ENCODE measurements at places on chromosomes 3 and 15.
A peak's percentile ranks its signal among the peaks of the same experiment; 100 is the strongest.

DNA sequence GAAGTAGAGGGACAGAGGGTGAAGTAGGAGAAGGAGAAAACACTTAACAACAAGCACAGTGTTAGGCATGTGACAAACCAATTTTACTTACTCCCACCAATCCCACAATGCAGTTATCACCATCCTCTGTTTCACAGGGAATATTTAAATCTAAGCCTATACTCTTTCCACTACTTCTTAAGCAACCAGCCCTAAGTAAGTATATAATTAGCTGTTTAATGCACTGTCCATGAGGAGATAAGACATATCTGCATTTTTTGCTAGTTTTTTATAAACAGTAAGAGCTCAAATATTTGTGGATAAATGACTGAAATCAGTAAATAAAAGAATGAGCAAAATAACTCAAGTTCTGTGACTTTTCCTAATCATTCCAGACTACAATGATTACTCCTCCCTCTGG lies 62.7 kb downstream of the GSK3B start:
- no peak for DNase-seq

GRCh38 chr15:47206358-47206978 lies 510.8 kb upstream of the SEMA6D start:
- DNase-seq: no peak

GRCh38 chr3:32685543-32686185 lies 676 bp downstream of the CNOT10 start:
- DNase-seq: no peak

DNA sequence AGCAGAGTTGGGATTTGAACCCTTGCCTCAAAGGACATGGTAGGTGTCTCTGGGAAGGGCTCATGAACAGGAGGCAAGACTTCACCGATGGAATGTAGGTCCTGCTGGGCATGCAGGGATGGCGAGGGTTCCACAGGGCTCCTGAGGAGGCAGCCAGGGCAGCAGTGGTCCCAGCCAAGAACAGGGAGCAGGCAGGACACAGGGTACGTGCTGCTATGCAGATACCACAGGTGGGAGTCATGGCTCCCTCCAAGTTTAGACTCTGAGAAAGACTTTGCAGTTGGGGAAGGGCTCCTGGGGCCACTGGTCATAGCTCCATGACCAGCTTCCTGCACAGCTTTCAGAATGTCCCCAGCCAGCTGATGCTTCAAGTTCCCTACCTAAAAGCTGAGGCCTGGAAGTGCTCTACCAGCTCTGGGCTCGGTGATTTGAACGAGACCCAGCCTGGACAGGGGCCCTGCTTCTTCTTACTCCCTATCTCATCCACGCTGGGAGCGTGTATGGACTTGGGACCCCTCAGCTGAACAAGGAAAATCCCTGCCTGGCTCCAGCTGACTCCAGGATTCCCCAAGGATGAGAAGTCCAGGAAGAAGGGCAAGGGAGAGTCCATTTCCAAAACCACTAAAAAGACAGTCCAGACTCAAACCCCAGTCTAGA lies 747 bp downstream of the MYL3 start:
- DNase-seq: peak; percentile 45

GRCh38 chr15:62426387-62426956 lies 261.4 kb upstream of the C2CD4B start:
- no peak for DNase-seq

DNA sequence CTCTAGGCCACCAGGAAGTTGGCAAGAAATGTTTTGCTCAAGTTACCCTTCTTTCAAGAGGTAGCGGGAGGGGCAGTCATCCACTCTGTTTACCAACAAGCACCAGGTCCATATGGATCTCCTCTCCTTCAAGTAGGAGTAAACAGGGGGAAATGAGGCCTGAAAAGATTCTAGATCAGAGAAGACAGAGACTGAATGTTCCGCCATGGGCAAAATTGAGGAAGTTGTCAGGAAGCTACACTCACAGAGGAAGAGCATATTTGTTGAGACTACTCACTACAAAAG lies 81.6 kb downstream of the KLF15 start:
- DNase-seq: no peak

DNA sequence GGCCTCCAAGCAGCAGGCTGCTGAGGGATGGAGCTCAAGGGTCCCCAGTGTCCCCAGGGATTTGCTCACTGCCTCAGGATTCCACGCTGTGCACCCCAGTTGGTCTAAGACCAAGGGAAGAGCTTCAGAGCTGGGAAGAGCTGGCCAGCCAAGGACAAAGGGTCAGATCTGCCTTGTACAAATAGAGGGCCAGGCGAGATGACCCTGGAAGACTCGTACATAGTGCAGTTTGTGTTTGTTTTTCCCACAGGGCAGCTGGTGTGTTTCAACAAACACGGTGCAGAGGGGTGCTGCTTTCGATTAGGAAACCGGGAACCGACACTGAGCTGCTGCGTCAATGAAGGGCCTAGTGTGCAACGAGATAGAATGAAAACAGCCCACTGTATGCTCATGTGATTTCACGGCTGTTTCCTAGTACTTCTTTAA lies 56.1 kb upstream of the TRPM1 start:
- DNase-seq: no peak

DNA sequence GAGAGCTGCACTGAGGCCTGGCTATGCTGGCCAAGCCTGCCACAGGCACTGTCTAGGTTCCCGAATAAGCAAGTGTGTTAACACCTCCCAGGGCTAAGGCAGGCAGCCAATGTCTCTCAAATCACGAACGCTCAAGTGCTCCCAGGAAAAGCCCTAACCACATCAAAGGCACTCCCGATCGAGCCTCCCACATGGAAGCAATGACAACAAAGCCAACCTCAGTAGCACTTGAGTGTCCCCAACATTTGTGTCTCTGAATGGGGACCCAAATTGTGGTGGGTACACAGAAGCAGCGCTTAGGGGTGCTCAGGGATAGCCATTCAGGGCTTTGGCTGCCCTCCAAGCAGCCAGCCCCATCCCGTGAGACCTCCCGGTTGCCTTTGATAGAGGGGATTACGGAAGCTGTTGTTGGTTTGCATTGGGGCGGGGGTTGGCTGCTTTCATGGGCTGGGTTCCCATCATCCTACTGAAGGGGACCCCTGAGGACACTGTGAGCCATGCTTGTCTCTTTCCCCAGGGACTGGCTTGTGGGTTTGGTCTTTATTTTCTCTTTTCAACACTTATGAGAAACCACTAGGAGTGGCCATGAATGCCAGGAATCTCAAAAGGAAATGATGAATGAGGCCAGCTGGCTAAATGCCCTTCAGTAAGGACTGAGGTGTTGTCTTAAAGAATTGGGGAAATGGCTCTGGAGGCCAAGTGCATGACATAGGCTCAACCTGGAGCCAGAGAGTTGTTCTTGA lies 234.1 kb upstream of the FEZF2 start:
- no peak for DNase-seq

DNA sequence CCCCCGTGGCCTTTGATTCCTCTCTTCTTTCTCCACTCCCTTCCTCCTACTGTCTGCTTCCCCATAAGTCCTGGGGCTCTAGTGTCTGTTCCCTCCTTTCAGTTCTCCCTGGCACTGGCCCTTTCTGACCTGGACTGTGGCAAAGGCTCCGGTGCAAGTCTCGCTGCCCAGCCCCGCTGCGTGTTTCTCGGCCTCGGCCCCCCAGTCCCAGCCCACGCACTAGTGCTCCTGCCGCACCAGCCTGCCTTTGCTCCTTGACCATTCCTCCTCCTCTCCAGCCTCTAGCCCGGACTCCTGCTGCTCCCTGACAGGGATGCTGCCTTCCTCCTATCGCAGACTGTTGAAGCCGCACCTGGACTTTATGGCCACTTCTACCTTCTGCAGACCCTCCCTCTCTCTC lies 2.1 kb downstream of the TM6SF1 start:
- peak; percentile 60 for DNase-seq

GRCh38 chr15:40847223-40847961 lies 3.5 kb downstream of the SPINT1 start:
- no peak for DNase-seq

- no peak for DNase-seq
Measured at GRCh38 chr3:171190668-171191067, 164.1 kb upstream of the SLC2A2 start.

DNA sequence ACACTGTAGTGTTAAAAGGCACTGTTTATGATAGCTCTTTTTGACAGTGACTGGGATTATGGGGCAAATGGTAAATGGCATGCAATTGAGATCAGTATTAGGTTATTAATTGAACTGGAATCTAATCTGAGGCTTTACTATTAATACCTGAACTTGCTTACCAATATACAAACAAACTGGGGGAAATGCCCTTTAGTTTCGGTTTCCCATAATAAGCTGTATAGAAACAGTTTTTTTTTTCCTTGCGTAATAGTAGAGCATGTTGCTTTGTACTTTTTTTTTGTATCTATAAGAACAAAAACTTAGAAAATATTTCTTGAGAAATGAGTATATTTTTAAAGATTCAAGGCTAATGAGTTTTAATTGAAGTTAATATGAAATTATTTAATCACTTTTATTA lies 95.0 kb downstream of the FNDC3B start:
- DNase-seq: no peak

GRCh38 chr3:27097182-27097581 lies 272.0 kb downstream of the NEK10 start:
- no peak for DNase-seq

DNA sequence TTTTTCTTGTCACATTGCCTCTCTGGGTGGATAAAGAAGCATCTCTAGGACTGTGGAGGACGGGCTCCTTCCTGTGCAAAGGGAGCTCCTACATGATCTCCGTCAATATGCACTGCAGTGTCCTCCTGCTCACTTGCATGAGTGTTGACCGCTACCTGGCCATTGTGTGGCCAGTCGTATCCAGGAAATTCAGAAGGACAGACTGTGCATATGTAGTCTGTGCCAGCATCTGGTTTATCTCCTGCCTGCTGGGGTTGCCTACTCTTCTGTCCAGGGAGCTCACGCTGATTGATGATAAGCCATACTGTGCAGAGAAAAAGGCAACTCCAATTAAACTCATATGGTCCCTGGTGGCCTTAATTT lies 478 bp downstream of the GPR15 start:
- DNase-seq: no peak

GRCh38 chr15:99137877-99138276 lies 33.0 kb downstream of the SYNM start:
- DNase-seq: peak; percentile 68

GRCh38 chr15:87326269-87326668 lies 930.3 kb downstream of the NTRK3 start:
- no peak for DNase-seq
